ENCODE measurements at places on chromosomes 13 and 19.

DNA sequence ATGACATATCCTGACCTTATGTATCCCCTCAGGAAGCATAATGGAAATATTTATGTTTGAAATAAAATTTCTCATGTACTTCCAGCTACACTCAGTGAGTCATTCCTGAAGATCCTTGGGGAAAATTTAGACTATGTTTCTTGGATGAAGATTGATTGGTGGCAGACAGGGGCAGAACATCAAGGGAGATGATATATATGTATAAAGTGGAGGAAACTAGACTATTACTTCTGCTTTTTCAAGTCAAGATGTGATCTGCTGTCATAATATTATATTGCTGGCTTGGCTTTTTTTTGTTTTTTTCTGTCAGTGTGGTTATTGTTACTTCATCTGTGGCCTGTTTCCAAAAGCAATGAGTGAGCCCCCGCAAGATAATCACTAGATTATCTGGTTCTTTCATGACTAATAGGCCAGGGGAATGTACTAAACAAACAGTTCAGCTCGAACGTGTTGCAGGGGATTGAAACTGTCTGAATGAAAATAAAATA is 87.2 kb upstream of the TNFSF11 start:
- peak; percentile 43 for DNase-seq

- DNase-seq: no peak
These were observed 23.6 kb upstream of the PHF11 start for GRCh38 chr13:49472186-49472585.

DNA sequence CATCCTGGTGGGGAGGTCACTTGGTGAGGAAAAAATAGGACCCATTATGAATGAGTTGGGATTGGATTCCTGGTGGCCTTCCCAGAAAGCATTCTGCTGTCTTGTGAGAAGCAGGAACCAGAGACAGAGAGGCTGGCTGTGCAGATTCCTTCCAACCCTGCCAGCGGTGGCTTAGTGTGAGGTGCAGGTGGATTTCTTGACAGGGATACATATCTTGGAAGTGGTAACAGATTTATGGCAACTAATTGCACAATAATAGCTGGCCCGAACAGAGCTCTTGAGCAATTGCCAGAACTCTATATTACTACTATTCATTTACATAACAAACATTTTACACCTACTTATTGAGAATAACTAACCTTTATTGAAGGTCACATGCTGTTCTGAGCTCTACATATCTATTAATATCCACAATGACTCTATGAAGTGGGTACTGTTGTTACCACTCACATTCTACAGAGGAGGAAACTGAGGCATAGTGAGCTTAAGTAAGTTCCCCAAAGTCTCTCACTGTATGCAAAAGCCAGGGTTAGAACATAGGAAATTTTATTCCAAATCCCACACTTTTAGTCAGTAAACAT is 173.9 kb upstream of the SERP2 start:
- no peak for DNase-seq

DNA sequence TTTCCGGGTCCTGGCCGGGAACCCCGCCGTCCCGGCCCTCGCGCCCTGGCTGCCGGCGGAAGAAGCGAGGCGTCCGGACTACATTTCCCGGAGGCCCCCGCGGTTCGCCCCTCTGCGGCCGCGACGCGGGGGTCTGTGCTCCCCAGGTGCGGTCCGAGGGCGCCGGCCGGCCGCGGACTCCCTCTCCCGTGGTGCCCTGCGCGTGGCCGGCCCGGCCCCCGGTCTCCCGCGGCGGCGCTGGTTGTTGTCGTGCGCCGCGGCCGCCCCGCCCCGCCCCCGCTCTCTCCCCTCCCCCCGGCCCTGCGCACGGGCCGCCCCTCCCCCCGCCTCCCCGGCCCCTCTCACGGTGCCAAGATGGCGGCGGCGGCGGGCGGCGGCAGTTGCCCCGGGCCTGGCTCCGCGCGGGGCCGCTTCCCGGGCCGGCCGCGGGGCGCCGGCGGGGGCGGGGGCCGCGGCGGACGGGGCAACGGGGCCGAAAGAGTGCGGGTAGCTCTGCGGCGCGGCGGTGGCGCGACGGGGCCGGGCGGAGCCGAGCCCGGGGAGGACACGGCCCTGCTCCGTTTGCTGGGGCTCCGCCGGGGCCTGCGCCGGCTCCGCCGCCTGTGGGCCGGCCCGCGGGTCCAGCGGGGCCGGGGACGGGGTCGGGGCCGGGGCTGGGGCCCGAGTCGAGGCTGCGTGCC is at the start of gene KMT2B:
Gene KMT2B, plus strand, starts transcription at position 339 of the 680 bp plus-strand sequence. Its CDS starts 16 bp downstream, at position 355.
- no peak for DNase-seq

GRCh38 chr13:74732736-74733385 is 598.7 kb upstream of the KLF12 start:
- no peak for DNase-seq

DNA sequence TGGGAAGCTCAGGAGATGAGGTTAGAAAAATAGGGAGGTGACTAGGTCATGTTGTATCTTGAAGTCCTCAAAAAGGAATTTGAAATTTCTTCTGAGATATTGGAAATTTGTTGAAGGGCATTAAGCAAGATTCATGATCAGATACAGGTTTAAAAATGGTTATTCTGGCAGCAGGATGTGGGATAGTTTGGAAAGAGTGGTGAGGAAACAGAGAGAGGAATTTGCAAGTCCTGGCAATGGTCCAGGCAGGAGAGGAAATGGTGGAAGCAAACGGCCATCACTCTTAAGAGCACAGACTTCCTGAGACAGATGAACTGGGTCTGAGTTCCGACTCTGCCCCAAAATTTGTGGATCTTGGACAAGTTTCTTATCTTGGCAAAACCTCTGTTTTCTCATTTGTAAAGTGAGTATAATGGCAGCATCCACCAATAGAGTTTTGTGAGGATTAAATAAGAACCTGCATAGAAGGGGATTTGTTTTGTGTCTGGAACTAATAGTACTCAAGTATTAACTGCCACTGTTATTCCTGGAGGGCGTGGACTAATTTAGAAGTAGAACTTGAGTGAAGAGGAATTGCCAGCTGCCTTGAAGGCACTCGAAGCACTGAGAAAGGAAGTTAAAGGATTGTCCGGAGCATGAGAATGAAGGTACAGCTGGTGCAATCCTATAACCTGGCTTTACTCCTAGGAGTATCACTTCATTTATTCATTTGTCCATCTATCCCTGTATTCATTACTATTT is 99.6 kb downstream of the CCNA1 start:
- no peak for DNase-seq

- no peak for DNase-seq
These were observed 818.7 kb upstream of the GPC6 start for GRCh38 chr13:92407858-92408257.

DNA sequence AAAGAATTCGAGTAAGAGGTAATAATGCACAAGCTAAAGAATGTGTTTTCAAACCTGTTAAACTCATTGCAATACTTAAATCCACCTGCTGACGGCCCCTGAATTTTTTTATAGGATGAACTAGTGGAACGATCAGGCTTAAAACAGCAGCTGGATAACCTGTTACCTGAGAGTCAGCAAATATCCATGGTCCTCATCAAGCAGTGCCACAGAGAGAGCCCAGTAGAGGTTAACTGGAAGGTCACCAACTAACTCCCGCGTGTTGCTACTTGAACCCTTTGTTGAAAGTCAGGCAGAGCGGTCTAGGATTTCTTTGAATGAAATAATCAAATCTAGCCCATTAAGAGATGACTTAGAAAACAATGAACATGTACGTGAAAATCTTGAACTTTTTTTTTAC is 47.6 kb upstream of the SPRY2 start:
- DNase-seq: no peak

DNA sequence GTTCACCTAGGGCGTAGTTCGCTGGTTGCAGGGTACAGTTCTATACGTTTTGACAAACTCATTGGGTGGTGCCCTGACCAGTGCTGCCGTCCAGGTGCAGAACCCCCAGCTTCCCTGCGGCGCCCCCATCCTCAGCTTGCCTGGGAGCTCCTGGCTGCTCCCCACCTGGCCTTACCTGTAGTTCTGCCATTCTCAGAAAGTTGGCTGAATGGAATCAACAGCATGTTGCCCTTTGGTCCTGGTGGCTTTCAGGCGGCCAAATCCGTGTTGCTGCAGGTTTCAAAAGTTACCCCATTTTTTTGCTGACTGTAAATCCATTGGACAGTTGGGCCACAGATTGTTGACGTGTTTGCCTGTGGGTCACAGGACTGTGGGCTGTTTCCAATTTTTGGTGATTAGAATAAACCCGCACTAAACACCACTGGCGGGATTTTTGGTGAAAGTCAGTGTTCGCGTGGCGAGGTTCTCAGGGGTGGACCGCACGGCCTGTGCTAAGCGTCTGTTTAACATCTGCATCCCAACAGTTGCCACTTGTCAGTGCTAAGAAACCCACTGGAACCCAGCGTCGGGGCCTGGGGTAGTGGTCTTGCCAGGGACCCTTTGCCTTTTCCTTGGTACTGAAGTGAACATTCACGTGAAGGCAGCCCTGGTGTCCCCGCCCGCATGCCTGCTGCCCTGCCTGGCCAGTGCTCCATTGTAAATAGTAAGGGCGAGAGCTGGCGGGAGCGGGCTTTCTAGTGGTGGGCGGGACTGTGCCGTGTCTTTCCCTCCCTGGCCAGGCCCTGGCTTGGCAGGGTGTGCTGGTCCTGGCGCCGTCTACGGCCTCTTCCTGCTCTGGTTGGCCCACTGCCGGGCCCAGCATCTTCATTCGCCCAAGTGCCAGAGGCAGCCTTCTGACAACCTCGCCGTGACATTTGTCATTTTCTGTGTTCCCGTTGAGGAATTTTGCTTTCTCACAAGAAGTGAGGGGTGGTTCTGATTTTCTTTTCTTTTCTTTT is 3.3 kb downstream of the DOT1L start:
- DNase-seq: peak; percentile 56

- DNase-seq: peak; percentile 70
These were observed 27.7 kb downstream of the GADD45B start for GRCh38 chr19:2503521-2504109.

- no peak for DNase-seq
These were observed 302.9 kb downstream of the DCT start for GRCh38 chr13:94176561-94176960.

All from COLO829 (cell line).